Activated T-helper 9 cell treated with anti-CD3 and anti-CD28 coated beads, Interleukin-2, amount 50 U/mL, for 16 hours (primary cell): ENCODE measurements at places on chromosomes 12 and 14.

DNA sequence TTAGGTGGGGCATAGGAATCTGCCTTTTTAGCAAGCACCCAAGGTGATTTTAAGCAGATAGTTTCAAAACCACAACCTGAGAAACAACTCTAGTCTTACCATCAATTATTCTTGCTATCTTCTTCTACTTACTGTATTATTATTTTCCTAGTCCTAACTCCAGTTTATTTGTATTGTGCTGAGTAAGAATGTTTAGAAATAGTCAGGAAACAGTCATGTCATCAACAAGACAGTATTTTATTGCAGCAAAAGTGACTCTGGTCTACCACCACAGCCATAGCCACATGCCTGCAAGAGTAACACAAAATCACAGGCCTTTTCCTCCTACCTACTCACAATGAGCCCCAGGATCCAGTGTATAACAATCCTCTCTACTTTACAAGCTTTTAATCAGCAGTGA, 46.3 kb upstream of the FLRT2 start:
- DNase-seq, result no peak

DNA sequence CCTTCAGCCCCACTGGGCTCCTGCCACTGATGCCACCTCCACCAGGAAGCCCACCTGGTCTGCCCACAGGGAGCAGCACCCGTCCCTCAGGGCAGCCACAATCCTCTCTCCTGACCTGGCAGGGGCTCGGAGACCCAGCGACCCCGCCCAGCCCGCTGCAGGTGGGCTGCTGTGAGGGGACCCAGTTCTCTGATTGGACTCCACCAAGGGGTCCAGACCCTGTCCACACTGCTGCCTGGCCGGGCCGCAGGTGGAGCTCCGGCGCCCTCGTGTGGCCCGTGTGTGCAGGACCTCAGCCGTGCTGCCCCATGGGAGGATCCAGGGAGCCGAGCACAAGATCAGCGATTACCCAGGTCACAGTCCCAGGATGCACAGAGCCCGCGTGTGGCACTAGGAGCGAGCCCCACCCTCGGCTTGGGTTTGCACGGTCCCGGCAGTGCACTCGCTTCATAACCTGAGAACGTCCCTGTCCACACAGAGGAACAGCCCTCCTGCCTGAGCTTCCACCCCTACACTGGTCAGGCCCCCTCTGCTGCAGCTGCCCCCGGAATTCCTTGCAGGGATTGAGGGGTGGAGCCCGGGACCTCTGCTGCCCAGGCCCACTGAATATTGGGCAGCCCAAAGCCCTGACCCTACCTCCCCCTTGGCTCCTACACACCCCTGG, 35.4 kb upstream of the TMEM179 start:
- peak; percentile 17 for DNase-seq

DNA sequence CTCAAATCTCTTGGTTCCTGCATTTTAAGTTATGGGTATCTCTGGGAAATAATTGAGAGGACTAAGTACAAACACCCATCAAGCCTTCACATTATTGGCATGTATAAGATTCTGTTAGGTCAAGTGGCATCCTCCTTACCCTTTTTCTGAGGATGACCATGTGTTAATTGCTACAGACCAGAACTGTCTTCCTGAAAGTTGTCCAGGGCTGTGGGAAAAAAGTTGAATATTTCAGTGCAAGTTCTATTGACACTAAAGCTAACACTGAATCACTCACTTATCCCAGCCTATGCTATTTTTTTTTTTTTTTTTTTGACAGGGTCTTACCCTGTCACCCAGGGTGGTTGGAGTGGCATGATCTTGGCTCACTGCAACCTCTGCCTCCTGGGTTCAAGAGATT, 130.1 kb upstream of the HIF1A start:
- DNase-seq, result no peak

DNA sequence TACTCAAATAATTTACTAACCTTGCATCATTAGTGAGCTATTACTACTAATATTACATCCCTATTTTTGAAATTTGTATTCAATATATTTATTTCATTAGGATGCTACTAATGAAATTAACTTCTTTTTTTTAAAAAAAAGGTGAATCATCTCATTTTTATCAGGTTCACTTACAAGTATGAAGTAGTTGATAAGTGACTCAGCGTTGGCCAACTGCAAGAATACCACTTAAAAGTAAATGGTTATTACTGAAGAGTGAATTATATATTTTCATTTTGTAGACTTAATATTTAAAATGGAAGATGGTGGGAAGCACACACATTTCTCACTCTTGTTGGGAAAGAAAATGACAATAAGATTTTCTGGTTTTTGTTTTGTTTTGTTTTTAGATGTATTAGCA, 19.6 kb downstream of the OR4N2 start:
- DNase-seq, result no peak

GRCh38 chr12:51914034-51914923, 7.0 kb downstream of the ACVRL1 start:
- no peak for DNase-seq

GRCh38 chr12:132479291-132479690, 10.7 kb upstream of the FBRSL1 start:
- no peak for DNase-seq

DNA sequence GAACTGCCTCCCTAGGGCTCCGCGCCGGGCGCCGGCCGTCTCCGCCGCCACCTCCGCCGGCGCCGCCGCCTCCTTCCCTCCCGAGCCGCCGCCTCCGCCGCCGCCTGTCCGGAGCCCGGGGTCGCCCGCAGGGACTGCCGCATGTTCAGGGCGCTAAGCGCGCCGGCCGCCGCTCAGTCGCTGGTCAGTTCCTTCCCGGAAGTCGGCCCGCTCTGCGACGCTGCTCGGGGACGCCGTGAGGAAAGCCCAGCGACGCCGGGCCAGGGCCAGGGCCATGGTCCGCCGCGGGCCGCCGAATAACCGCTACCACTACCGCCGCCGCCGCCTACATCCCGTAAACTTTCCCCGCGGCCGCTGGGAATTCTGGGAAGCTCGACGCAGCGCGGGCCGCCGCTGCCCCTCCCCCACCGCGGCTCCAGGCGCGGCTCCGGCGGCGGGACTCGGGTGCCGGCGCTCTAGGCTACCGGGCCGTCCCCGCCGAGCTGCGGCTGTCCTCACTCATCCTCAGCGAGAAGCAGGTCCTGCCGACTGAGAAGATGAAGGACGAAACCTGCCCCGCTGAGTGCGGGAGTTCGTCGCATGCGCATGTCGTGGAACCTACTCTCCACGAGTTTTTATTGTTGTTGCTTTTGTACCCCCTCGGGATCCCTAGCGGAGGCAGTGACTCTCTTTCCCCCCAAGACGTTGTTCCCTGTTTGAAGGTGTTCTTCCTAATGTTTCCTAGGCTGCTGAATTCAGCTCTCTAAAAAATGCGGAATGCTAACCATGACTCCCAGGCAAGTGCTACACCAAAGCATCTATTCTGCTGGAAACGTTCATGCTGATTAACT, at the start of gene SAV1:
TSS of gene SAV1 (minus strand) at position 311 of the 830 bp plus-strand sequence. CDS start 339 bp downstream, outside the sequence.
- DNase-seq, result peak; percentile 35

DNA sequence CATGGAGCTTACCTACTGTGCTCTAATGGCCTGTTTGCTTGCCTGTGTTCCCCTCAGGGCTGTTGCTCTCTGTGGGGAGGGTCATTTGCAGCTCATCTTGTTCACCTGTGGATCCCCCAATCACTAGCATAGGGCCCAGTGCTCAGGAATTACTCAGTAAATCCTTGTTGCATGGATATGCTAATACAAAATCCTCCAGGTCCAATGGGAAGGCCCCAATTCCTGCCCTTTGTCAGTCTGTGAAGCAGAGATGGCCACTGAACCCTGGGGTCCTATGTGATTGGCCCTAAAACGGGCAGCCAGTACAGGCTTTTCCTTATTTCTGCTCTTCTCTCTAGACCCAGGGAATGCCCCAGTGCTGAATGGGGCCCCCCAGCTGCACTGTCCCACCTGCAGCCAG, 44.1 kb downstream of the FOS start:
- no peak for DNase-seq

- no peak for DNase-seq
Observed at GRCh38 chr14:103157969-103158368, 34.7 kb downstream of the TNFAIP2 start.

DNA sequence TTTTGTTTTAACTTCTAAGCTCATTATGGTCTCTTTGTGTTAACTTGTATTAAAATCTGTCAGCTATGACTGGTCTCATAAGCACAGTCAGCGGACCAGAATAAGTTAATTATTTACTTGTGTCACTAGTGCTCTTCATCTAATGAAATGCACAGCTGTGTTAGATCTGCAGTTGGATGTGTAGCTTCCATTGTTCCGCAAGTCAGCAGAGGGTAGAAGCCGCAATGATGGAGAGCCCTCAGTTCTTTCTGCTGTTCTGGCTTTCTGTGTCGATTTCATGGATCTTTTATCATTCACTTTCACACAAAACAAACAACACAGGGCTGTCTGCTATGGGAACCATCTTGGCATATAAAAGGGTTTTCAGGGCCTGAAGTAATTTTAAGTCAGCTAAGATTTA, 89.3 kb upstream of the RFX4 start:
- DNase-seq, result no peak

GRCh38 chr12:119202544-119202943, 23.8 kb downstream of the HSPB8 start:
- DNase-seq, result no peak

DNA sequence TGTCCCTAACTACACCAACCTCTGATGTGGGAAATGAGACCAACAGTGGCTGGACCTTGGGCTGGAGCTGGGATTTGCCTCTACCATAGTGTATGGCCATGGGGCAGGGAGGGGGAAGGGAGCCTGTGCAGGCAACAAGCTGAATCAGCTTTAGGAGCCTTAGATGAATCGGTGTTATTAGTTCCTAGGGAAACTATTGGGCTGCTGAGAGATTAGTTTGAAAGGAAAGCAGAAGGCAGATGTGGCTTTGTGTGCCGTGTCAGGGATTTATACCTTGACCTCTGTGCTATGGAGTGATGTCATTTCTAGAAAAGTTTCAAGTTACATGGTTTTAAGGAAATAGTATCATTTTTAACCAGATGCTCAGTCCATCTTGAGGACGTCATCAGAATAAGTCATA, 19.5 kb upstream of the GAS2L3 start:
- DNase-seq, result no peak

GRCh38 chr14:93263416-93263815, 56.4 kb downstream of the UBR7 start:
- DNase-seq, result no peak

DNA sequence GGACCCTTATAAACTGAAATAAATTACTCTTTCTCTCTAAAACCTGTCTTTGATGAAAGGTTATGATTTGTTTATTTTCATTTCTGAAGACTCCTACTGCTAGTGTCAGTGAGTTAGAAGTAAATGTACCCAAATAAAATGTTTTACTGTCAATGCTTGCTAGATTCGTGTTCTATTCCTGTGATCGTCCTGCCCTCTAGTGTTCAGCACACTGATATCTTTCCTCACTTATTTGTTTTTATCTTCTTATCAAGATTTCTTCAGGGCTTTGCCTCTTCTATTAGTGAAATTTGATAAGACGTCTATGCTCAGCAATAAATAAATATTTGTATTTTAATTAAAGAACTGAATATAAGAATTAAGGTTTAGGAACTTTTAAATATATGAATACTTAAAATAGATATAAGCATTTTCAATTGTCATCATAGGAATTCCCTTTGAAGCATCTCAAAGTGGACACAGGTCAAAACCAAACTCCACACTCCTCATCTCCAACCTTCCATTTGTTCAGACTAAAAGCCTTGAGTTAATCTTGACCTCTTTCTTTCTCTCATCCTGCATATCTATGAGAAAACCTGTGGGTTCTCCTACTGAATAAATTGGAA, 75.8 kb downstream of the C12orf50 start:
- no peak for DNase-seq

DNA sequence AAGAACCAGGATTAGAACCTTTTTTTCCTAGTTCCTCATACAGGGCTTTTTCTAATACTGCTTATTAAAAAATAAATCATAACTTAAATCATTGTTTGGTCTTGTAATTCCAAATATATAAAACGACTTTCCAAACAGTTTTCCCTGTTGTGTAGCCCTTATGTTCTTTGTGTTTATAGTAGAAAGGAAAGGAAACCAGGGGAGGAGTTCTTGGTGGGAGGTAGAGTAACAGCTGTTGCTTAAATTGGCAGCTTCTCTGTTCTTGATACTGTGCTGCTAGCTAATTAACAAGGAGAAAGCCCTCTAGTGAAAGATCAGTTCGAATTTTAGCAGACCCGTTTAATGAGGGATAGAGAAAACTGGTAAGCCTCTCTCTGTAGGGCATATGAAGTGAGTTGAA, 15.0 kb downstream of the SRP54 start:
- DNase-seq, result no peak

DNA sequence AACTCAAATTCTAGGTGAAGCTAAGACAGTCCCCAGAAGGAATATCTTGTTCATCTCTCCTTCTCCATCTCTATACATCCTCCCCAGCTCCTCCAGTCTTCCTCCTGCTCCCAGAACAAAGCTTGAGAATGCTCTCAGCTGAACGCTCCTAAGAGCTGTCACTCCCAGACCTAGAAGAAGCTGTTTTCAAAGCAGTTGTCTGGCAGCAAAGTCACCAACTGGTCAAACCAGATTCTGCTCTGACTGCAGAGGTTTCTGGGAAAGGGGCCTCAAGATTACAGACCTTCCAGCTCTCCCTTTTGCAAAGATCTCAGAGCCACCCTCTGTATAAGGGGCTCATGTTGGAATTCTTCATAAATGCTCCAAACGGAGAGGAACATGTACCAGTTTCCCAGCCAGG, 9.6 kb upstream of the HSPB8 start:
- DNase-seq, result no peak

- DNase-seq, result no peak
Observed at GRCh38 chr14:60396718-60397343, 89.0 kb downstream of the C14orf39 start.

DNA sequence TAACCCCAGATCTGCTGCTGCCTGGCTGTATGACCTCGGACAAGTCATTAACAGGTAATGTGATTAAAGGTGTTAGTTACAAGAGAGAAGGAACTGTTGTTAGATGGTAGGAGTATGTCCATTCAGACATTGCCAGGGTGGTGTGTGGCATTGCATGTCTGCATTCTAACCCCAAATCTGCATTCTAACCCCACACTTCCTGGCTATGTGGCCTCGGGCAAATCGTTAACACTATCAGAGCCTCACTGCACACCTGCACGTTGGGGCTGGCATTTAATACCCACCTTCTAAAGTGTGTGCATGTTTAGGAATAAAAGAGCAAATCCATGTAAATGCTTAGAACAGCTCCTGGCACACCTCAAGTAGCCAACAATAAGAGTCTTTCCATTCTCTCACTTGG, 46.4 kb downstream of the CHST11 start:
- no peak for DNase-seq

- no peak for DNase-seq
Observed at GRCh38 chr12:11746024-11746771, 96.7 kb downstream of the ETV6 start.

DNA sequence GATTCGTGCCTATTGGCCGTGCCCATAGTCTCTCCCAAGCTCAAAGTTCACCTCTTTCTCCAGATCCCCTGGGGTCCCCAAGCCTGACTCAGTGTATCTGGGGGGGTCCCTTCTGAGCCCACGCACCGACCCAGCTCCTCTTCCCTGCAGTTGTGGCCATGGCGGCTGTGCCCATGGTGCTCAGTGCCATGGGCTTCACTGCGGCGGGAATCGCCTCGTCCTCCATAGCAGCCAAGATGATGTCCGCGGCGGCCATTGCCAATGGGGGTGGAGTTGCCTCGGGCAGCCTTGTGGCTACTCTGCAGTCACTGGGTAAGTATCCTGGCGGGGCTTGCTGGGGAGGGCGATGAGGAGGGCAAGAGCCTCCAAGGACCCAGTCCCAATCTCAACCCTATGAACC, 5.1 kb downstream of the IFI27 start:
- no peak for DNase-seq
